ENCODE measurements at places on chromosomes 3 and 15. TPM values are rescaled to one million over a fixed set of nuclear protein-coding genes. Genes with fewer than 3 reads are reported as not detected.

The P2RY1 gene
- total RNA-seq, result 2.2 TPM

The SCN11A gene
- 0.25 TPM for total RNA-seq

The SEMA3F gene
- total RNA-seq, result 39.9 TPM

The SLC30A4 gene
- total RNA-seq, result 7.4 TPM

The TGM5 gene
- not detected for total RNA-seq

The PLA2G4B gene
- total RNA-seq, result 8.3 TPM

The LMOD3 gene
- total RNA-seq, result 0.09 TPM

The CNTN4 gene
- total RNA-seq, result 13.4 TPM

The GOLGA6L7 gene
- not detected for total RNA-seq

The CSTA gene
- 4.6 TPM for total RNA-seq

The MESP2 gene
- 0.47 TPM for total RNA-seq

The CIP2A gene
- total RNA-seq, result 3.5 TPM

The RASGRP1 gene
- total RNA-seq, result 12.5 TPM

The EIF1B gene
- 48.3 TPM for total RNA-seq

The SERPINI2 gene
- not detected for total RNA-seq

The PAQR9 gene
- total RNA-seq, result 0.09 TPM

The TMEM207 gene
- not detected for total RNA-seq

The CYB561D2 gene
- total RNA-seq, result 28.5 TPM

The SLC24A5 gene
- not detected for total RNA-seq

The HESX1 gene
- 0.79 TPM for total RNA-seq

The HDC gene
- total RNA-seq, result 12.9 TPM

The A4GNT gene
- not detected for total RNA-seq

The BOC gene
- 22.2 TPM for total RNA-seq

The FETUB gene
- total RNA-seq, result not detected

The UQCC5 gene
- total RNA-seq, result 26.8 TPM

The PCCB gene
- total RNA-seq, result 37.1 TPM

The ONECUT1 gene
- total RNA-seq, result not detected

The SLC6A6 gene
- total RNA-seq, result 64.0 TPM

The HTR3E gene
- total RNA-seq, result not detected

The MED12L gene
- 0.82 TPM for total RNA-seq

The SLCO2A1 gene
- 169 TPM for total RNA-seq

The KCNH8 gene
- total RNA-seq, result 1.0 TPM

The PTPRG gene
- total RNA-seq, result 154 TPM

The ARNT2 gene
- total RNA-seq, result 38.2 TPM

The ACAN gene
- total RNA-seq, result 10.3 TPM

The SSUH2 gene
- 0.44 TPM for total RNA-seq

The MYNN gene
- 14.7 TPM for total RNA-seq

The GOLGA6D gene
- not detected for total RNA-seq

The CMTM8 gene
- 5.4 TPM for total RNA-seq

The ADAMTS7 gene
- 3.1 TPM for total RNA-seq

The C3orf49 gene
- not detected for total RNA-seq

All from kidney (tissue), 22 donors.